HS-5 (cell line): ENCODE measurements at places on chromosomes 1 and 21.
A peak's percentile ranks its signal among the peaks of the same experiment; 100 is the strongest.

- DNase-seq, result no peak
Measured at GRCh38 chr1:24107462-24108138, 4.3 kb downstream of the MYOM3 start.

GRCh38 chr1:114703242-114703641 is 7.9 kb upstream of the AMPD1 start:
- no peak for DNase-seq

DNA sequence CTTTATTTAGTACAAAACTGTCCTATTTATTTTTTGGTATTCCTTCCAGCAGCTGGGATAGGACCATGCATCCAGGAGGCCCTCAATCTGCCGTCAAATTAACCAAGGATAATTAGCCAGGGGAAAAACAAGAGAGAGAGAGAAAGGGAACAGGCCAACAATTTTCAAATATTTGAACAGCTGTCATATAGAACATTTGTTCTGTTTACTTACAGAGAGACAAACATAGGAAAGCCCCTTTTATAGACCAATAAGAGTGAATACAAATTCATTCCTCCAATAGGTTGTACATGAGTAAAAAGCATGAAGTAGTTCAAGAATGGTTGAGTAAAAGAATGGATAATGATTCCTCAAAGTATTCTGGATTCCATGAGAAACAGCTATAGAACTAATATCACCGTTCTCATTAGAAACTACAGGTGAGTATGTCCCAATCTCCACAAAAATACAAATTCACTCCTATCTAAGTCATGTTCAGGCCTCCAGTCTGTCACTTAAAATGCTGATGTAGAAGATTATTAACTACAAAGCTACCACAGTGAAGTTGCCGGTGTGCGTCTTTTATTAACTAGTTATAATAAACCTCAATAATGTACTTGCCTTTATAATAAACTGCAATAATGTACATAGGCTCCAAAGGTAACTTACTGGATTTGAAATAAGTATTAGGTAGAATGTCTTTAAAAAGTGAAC is 64.8 kb upstream of the GNG4 start:
- DNase-seq, result no peak

GRCh38 chr1:118008011-118008410 is 78.5 kb downstream of the WDR3 start:
- DNase-seq, result no peak

GRCh38 chr1:235006132-235006721 is 122.4 kb downstream of the TOMM20 start:
- DNase-seq, result no peak

DNA sequence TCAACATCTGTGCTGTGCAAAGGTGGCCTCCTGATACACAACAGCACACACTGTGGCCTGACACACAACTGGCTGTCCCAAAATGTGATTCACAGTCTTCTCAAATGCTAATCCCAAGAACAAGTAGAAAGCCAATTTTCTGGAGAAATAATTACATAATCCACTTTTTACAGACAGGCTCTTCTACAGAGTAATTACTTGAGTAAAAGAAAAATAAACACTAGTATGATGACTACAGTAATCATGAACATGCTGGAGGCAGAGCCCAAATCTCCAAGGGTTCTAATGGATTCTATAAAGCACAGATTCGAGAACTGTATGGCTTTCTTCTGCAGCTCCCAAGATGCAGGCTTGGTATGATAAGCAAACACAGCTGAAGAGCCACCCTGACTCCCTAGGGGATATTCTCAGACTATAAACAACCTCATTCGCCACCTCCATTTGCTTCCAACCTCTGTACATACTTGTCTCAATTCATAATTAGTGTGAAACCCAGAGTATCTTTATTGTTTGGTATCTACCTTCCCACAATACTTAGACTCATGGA is 81.9 kb downstream of the SIPA1L2 start:
- DNase-seq, result no peak

GRCh38 chr1:180131510-180131909 is 23.2 kb upstream of the QSOX1 start:
- DNase-seq, result peak; percentile 84

DNA sequence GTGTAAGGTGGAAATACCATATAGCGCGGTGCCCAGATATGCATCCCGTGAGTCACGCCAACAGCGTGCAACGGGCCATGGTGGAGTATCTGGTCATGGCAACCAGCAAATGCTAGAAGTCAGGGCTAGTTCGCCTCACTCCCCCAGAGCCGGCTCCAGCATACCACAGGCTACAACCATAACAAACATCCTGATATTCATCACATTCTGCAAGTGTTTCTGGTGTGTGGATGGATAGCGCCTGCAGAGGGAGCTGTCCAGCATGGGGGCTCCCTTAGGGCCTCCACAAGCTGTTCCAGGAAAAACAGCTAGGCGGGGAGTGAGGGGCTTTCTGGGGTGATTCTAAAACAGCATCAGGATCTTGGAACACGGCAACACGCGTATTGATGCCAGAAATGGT is 6.8 kb downstream of the C1orf198 start:
- DNase-seq, result no peak

DNA sequence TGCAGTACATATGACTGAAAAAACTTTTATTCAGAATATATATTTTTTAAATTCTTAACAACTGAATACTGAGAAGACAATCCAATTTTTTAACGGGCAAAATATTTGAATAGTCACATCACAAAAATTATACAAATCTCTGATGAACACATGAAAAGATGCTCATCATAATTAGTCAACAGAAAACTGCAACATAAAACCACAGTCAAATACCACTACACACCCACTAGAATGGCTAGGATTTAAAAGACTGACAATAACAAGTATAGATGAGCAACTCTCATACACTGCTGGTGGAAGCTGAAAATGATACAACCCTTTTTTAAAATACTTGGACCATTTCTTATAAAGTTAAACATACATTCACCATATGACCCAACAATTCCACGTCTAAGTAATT is 87.7 kb upstream of the TNFSF4 start:
- DNase-seq, result no peak

- peak; percentile 31 for DNase-seq
Measured at GRCh38 chr1:109425391-109426280, 612 bp downstream of the PSMA5 start.

- DNase-seq, result no peak
Measured at GRCh38 chr21:39531064-39531463, 79.3 kb downstream of the SH3BGR start.

- DNase-seq, result no peak
Measured at GRCh38 chr1:101247404-101248287, 10.8 kb downstream of the S1PR1 start.
